ENCODE measurements at places on chromosomes 5 and 9.

- no peak for DNase-seq
Measured at GRCh38 chr5:4203146-4203545, 607.5 kb downstream of the IRX1 start.

GRCh38 chr5:93793159-93793781 is 51.9 kb upstream of the POU5F2 start:
- no peak for DNase-seq

- DNase-seq = no peak
Measured at GRCh38 chr5:180128671-180129261, 57.2 kb upstream of the RNF130 start.

DNA sequence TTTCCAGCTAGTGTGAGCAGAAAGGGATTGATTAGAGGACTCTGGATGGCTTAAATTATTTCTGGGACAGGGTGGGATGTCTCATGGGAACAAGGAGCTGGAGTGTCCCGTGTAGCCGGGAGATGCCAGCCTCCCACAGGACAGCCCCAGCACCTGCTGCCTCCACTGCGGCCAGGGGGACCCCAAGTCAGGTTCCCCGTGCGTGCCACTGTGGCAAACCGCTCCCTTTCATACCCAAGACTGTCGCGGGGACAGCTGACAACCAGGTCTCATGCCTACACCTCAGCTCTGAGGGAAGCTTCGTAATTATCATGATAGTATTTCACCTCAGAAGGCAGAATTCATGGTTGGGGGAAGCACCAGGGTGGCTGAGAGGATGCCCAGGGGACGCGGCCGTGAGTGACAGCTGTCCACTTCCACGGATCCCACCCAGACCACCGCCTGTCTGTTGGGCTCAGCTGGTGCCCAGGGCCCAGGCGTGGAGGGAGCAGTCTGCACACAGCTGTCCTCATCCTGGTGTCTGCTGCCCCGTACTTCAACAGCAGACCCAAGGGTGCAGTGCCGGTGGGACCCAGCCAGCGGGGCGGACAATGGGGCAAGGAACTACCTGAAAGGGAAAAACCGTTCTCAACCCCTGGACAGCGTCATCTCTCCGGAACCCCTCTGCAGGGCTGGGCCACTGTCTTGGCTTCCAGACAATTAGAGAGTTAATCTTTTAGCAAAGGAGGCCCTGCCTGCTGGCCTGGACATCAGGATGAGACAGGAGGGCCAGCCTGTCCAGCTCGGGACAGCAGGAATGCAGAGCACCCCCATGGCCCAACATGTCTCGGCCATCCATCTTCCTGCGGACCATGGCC is 166.9 kb downstream of the OLFM1 start:
- DNase-seq = no peak

GRCh38 chr9:114499528-114499927 is 5.7 kb downstream of the WHRN start:
- DNase-seq = no peak

DNA sequence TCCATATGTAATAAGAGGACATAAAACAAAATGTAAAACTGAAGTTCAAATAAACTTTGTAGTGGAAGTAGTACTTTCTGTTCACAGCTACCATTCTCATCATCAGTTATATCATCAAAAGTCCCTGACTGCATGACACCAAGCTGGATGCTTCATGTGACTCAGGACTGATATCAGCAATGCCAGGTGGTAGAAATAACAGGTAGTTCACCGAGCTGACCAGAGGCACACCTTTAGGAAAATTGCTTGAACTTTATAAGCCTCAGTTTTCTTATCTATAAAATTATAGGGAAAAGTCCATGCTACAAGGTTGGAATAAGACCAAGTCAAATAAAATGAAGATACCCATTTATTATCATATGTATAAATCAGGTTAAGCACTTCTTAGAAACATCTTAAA is 124.9 kb upstream of the PTGER4 start:
- DNase-seq = no peak

GRCh38 chr5:142866563-142867275 is 96.5 kb downstream of the ARHGAP26 start:
- DNase-seq = no peak

GRCh38 chr9:131707733-131708157 is 32.1 kb downstream of the RAPGEF1 start:
- DNase-seq = no peak

- DNase-seq = no peak
Measured at GRCh38 chr9:77450085-77450475, 198.0 kb downstream of the GNA14 start.

GRCh38 chr9:12230708-12231107 is 462.5 kb upstream of the TYRP1 start:
- DNase-seq = no peak

- no peak for DNase-seq
Measured at GRCh38 chr5:55438998-55439397, 95.8 kb downstream of the PLPP1 start.

- no peak for DNase-seq
Measured at GRCh38 chr9:35688558-35689541, 875 bp downstream of the TPM2 start.

DNA sequence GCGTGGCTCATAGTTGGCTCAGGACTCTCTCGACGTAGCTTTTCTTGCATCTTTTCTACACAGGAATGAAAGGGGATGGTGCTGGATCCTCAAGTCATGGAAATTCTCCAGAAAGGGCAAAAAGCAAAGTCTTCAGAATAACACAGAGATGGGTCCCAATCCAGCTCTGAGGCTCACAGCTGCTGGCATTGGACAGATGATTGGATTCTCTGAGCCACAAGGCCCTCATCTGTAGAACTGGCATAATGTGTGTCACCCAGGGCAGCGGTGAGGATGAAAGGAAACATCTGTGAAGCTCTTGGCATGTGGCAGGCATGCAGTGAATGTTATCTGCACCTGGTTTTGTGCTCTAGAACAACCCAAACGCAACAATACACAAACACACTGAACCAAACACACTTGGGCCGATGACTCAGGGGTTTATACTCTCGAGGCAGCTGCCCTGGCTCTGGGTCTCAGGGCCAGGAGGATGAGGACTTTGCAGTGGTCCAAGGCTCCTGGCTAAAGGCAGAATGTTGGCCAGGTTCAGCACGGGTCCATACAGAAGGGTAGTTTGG is 64.0 kb upstream of the UBTD2 start:
- DNase-seq = no peak

- DNase-seq = no peak
Measured at GRCh38 chr5:61884252-61884855, 421.7 kb upstream of the KIF2A start.

DNA sequence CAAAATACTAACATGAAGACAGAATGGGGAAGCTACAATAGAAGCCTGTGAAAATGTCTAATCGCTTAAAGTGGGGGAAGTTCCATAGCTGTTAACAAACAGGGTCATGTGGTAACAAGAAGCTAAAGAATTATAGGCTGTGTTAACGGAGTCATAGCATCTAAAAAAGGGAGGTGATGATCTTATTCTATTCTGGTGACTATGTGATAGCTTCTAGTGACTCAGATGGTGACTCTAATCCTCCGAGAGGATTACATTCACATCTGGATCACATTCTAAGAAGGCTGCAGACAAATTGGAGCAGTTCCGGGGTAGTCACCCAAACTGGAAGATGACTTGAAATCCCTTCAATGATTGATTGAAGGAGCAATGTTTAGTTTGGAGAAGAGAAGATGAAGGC is 142.1 kb downstream of the LIFR start:
- DNase-seq = no peak

DNA sequence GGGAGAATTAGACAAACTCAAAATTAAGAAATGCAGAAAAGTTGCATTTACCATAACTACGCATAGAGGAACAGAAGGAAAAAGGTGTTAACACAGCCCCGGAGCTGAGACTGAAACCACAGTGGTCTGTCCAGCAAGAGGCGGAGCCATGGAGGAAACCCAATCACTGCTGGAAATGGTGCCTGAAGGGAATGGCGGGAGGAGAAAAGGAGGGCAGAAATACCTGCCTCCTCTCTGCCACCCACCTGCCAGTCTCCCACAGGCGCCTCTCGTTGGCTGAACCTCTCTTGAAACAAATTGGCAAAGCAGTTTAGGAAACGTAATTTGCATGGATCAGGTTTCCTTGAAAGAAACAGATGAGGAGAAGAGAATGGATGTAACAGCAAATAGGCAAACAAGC is 9.7 kb upstream of the PRKACG start:
- no peak for DNase-seq

DNA sequence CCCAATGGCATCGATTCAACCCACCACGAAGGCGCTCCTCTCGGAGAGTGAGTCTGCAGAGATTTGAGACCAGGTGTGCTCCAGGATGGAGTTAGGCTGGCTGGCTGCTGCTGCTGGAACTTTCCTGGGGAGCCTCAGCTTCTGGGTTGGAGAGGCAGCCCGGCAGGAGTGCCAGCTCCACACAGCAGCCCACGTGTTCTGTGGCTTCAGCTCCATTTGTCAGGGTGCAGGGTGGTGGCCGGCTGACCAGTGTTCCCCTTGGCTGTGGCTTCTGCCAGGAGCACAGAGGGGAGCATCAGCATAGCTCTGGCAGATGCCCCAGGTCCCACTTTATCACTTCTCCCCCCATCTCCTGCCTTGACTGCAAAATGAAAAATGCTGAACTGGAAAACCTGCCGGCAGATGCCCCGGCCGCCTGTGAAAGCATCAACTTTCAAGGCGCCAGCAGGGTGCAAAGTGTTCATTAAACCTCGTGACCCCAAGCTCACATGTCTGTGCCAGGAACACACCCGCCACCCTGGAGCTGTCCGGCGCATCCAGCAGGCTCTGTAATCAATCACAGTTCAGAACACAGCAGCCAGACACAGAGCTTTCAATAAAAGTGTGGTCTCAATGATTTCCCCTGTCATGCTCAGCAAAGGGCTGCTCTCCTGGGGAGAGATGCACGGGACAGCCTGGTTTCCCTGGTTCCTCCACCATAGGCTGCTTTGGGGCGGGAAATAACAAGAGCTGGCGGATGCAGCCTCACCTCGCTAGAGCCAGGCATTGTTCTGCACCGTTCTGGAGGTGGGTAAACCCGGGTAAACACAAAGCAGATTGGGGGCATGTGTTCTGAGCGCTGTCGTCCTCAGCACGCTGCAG is 53.2 kb downstream of the TRIP13 start:
- DNase-seq = peak; percentile 58

Data from coronary artery (tissue), 2 donors.